Stimulated activated CD8-positive, alpha-beta memory T cell treated with anti-CD3 and anti-CD28 coated beads, Interleukin-4, amount 100 ng/mL, for 4 hours (primary cell): ENCODE measurements at places on chromosomes 16 and 17.

GRCh38 chr17:50848711-50849110 lies 13.3 kb downstream of the WFIKKN2 start:
- DNase-seq, result no peak

GRCh38 chr17:3885271-3885670 lies 7.6 kb downstream of the CAMKK1 start:
- DNase-seq, result no peak

DNA sequence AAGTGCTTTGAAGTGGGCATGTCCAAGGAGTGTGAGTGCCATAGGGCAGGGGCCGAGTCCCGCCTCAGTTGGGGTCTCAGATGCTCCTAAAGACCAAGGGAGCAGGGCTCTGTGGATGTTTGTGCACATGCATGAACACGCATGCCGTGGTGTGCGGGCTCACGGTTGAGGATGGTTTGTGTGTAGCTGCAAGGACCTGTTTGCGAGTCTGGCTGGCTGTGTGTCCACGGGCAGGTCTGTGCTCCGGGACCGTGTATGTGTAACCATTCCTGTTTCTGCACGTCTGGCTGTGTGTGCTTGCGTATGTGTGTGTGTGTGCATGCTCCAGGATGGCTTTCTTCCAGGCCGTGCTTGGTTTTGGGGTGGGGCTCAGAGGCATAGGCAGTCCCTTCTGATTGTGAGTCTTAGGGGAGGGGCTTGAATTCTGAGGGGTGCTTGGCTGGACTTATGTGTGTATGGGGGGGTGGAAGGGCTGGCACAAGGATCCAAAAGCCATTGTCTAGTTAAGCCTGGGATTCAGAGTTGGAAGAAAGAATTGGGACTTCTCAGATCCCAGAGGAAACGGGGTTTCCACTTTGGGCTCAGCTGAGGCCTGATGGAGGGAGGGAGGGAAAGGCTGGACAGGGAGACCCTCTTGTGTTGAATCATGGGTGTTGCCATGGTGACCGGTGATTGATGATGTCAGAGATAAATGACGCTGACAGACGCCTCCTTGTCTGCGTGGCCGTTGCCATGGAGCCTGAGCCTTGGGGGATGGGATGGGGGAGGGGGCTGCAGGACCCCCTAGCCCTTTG lies 14.4 kb downstream of the GJD3 start:
- no peak for DNase-seq

- no peak for DNase-seq
Observed at GRCh38 chr17:17028059-17028877, 14.0 kb upstream of the MPRIP start.

GRCh38 chr17:57420734-57421717 lies 164.7 kb downstream of the MSI2 start:
- DNase-seq, result no peak
